ENCODE measurements at places on chromosomes 5 and 9.

GRCh38 chr5:67059744-67060490, 136.7 kb downstream of the CD180 start:
- ATAC-seq, result no peak

- no peak for ATAC-seq
These were observed 235.4 kb downstream of the FSTL4 start for GRCh38 chr5:133376986-133377385.

- no peak for ATAC-seq
These were observed 278.5 kb downstream of the SAXO1 start for GRCh38 chr9:18754537-18754936.

DNA sequence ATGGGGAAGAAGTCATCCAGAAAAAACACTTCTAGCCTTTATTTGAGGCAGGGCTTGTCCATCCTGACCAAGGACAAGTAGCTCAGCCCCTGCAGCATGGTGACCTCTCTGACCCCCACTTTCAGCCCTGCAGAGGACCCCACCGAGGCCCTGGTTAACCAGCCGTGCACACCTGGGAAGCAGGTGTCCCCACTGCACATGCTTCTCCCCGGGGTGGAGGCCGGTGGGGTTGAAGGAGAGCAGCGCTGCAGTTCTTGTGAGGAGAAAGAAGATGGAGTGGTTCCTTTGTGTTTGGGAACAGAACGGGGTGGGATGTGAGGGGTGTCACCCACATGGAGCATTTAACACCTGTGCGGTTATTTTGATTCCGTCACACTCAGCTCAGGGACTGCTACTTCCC, 21.1 kb upstream of the ZBTB34 start:
- no peak for ATAC-seq

GRCh38 chr9:128168731-128169308, 8.8 kb downstream of the BBLN start:
- ATAC-seq, result no peak

GRCh38 chr9:106350777-106351176, 512.2 kb upstream of the ZNF462 start:
- no peak for ATAC-seq

DNA sequence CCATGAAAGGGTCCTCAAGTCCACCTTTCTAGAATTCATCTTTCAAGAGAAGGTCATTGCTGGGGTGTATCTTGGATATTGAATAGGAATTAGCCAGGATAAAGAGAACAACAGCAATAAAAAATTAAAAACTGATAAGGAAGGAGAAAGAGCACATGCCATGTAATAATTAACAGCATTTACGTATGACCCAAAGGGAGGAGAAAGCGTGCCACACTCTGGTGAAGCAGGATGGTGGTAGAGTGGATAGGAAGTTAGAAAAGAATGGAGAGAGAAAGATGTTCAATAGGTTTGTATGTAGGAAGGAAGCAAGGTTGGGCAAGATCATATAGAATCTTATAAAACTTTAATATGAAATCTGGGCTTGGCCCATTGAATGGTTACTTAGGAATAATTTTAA, 751.5 kb downstream of the MAT2B start:
- no peak for ATAC-seq

GRCh38 chr9:97845763-97846162, 7.3 kb upstream of the FOXE1 start:
- ATAC-seq, result no peak

GRCh38 chr5:16709691-16710433, 93.1 kb upstream of the RETREG1 start:
- no peak for ATAC-seq

DNA sequence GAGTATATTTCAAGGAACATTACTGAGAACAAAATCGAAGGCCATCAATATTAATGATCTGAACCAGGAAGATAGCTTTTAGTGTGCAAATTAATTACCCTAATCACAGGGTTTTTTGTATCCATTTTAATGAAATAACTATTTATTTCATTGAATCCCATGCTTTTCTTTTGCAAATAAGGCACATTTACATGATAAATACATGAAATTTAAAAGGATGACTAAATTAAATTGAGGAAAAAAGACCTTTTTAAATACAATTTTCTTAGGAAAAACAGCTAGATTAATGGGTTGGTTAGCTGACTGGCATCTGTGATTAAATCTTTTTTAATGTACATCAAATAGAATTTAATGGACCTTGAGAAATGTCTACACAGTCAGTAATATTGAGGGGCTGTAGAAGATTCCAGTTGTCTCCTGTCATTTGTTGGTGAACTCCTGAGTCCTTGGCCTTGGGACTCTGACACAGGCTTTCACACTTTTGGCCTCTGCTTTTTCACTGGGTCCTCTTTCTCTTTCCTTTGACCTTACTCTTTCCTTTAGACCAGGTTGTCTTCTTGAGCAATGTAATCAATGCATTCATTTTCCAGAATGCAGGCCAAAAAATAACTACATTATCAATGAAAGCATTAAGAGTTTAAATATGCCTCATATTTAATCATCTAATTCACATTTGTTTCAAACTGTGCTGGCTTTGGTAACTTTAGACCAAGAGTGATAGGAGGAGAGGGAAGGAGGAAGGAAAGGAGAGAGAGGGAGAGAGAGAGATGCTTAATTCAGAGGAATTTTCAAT, 511.5 kb downstream of the ZNF608 start:
- no peak for ATAC-seq

- no peak for ATAC-seq
These were observed 2.1 kb downstream of the RIC1 start for GRCh38 chr9:5631026-5631425.

DNA sequence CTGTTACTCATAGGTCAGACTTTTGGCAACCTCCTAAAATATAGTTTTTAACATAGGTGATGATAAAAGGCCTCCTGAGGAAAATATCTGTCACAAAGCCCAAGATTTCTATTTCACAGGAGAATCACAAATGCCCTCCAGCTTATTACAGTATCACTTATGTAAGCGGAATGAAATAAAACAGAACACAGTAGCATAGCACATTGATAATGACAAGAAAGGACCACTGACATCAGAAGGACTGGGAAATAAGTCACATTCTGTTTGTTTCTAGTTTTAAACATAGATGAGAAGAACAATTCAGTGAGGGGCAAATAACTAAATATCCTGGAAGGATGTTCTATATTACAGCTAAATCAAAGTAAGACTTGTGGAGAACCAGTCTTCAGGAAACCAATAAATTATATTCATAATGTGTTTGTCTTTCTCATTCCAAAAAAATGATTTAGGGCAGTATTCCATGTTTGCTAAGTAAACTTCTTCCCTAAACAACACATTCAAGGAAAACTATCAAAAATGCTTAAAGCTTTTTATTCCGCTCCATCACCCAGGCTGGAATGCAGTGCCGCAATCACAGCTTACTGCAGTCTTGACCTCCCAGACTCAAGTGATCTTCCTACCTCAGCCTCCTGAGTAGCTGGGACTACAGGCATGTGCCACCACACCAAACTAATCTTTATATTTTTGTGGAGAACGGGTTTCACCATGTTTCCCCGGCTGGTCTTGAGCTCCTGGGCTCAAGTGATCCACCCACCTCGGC, 20.8 kb upstream of the CTNNAL1 start:
- no peak for ATAC-seq

DNA sequence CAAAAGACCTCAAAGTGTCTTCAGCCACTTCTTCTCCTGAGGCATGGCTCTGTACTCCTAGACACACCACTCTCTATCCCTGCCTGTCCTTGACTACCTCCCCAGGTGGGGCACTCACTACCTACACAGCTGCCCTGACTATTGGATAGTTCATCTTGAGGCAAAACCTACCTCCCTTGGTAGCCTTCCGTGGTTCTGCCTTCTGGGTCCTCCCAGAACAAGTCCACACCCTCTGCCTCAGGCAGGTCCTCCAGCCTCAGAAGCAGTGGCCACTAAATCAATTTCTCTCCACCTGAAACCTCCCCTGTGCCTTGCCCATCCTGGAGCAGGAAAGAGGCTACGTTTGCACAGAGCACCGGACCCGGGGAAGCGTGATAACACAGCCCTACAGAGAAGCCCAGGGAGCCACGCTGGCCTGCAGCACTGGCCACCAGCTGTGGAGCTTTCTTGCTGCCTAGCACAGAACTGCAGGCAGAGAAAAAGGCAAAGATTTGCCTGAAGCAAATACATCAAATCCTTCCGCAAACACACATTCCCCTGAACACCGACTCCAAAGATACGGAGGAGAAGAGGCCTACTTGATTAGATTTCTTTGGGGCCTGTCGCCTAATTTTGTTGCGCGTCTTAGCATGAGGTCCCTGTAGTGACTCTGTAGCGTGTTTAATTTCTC, 141.8 kb downstream of the C9orf50 start:
- no peak for ATAC-seq

GRCh38 chr9:73165911-73166310, 14.2 kb downstream of the ANXA1 start:
- no peak for ATAC-seq

GRCh38 chr9:75855509-75855908, 35.0 kb upstream of the PCSK5 start:
- ATAC-seq, result no peak

GRCh38 chr5:146643776-146644175, 127.8 kb upstream of the GPR151 start:
- ATAC-seq, result no peak

GRCh38 chr5:76425146-76425545, 22.1 kb downstream of the IQGAP2 start:
- no peak for ATAC-seq

DNA sequence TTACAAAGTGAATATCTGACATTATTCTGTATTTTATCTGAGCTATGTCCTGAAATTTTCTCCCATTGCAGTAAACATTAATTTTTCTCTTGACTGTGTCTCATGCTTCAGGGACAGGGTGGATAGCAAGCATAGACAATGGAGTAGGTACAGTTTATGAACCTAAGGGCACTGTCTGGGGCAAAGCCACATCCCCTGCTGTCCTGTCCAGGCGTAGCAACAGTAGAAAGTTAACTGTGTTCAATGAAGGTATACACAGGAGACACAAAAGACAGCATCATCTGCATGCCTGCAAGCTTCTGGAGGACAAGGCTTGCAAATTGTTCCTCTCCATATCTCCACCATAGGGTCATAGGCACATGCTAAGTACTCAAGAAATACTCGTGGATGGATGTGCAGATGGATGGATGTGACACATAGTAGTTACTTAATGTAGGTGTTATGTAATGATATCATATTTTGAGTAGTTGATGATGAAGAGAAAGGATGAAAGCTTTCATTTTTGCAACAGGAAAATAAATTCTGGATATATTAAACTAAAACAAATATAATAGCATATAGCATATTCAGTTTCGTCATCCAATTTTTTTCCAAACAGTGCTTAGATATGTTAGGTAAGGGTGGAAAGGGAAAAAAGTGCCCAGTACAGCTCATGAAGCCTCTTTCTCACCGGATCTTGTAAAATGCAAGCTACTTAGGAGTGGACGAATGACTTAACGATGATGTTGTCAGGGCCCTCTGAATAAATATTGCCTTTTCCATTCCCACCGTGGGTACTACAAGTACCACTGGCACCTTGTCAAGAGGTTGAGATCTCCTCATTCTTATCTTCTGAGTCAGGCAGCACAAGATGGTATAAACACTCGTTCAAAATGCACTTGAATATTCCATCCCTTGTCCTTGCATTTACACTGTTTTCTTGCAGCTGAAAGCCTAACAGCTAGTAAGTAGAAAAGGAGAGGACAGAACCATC, 19.9 kb upstream of the ZSWIM6 start:
- no peak for ATAC-seq

- ATAC-seq, result no peak
These were observed 35.7 kb downstream of the AK8 start for GRCh38 chr9:132842124-132843044.

GRCh38 chr5:181170237-181170825, 22.9 kb downstream of the OR2V2 start:
- no peak for ATAC-seq

All from activated CD4-positive, CD25-positive, alpha-beta regulatory T cell treated with anti-CD3 and anti-CD28 coated beads, Interleukin-2, amount 50 U/mL, for 24 hours (primary cell).